Body of pancreas (tissue), 4 donors: ENCODE measurements at places on chromosomes 3 and 15.

DNA sequence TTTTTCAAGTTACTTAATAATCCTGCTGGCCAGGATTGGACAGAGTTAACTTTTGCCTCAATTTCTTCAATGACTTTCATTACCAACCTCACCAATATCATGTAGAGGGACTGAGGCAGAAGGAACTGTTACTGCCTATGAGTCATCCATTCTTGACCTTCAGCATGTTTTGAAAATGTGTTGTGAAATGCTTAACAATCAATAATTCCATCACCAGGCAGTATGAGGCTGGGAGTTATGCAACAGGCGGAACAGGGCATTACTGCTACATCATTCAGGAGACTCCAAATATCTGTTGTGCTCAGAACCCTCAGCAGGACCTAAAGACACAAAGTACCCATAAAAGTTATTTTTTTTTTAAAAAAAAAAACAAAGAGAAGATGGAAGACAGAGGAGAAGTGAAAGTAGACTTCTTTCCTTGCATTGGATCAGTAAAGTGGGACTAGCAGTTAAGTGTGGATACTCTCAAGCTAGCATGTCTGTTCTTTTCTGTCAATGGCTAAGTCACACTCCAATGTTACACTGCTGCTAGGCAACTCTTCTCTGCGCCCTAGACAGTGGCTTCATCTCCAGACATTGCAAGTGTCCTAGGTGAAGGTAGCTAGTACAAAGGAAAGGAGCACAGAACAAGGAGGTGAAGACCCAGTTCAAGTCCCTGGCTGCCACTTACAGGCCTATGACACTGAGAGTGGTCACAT lies 184.9 kb upstream of the LPP start:
- no peaks in the 10 kb centered on the region for H3K36me3 ChIP-seq
- H3K4me3 ChIP-seq: no peak overlapping the region
- H3K27ac ChIP-seq: no peak overlapping the region
- peaks cover 20% of the 10 kb centered on the region for H3K4me1 ChIP-seq
- peak; percentile 81 for DNase-seq

- H3K4me1 ChIP-seq: peaks cover 21% of the 10 kb centered on the region
- H3K4me3 ChIP-seq: peak overlapping the region; percentile 35
- no peaks in the 10 kb centered on the region for H3K27me3 ChIP-seq
- no peaks in the 10 kb centered on the region for H3K36me3 ChIP-seq
Observed at GRCh38 chr15:101008158-101009139, 89.3 kb downstream of the LRRK1 start.

DNA sequence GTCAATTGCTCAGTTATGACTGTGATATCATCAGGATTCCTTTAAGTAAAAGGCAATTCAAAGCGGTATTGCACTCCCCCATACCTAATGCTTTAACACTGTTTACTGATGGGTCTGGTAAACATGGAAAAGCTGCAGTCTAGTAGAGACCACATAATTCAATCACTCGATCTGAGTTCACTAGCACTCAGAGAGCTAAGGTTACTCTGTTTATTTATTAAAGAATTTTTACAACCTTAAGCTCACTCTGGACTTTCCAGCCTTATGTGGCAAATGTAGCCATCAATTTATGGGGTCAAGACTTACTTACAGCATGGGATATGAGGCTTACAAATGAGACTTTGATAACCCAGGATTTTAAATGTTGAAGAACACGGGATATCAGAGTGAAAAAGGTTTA lies 18.4 kb upstream of the CCR2 start:
- H3K4me1 ChIP-seq: no peaks in the 10 kb centered on the region
- H3K36me3 ChIP-seq: no peaks in the 10 kb centered on the region
- H3K27me3 ChIP-seq: no peaks in the 10 kb centered on the region
- H3K4me3 ChIP-seq: no peak overlapping the region
- no peak overlapping the region for H3K27ac ChIP-seq

DNA sequence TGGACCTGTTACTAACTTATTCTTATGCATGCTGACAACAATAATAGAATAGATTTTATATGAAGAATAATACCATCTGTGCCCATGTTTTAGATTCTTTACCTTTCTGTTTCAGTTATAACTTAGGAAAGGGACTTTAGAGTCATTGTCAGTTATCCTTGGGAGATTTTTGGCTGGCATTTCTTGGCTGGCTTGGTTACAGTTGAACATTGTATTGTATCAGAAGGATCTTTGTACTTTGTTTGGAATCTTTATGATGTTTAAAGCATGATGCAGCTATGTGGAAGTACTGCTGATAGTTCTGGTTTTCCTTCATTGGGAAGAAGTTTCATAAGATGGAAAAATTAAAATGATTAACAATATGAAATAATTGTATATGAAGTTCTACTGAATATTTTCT lies 19.9 kb downstream of the ABHD5 start:
- H3K36me3 ChIP-seq: no peaks in the 10 kb centered on the region
- peaks cover 11% of the 10 kb centered on the region for H3K4me1 ChIP-seq
- no peak overlapping the region for H3K4me3 ChIP-seq
- no peak overlapping the region for H3K27ac ChIP-seq
- DNase-seq: no peak

DNA sequence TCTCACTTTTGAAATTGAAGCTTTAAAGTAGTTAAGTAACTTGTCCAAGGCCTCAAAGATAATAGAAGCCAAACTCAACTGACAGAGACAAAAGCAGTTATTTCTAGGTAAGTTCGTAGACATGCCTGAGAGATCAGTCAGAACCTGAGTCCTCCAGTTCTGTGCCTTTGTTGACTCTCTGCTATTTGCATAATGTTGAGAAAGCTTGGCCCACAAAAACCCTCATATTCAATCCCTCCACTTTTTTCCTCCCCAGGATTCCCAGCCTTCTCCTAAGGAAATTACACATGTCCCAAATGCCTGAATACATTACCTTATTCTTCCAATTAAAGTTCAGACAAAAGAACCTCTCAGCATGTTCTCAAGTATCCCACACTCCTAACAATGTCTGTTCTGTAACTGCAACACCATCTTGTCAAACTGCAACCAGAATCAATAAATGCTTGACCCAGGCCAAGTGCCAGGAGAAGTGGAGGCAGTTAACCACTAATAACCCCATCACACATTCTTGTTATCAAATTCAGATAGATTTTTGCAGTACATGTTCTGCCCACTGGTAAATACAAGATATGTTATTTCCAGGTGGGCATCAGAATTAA lies 217.8 kb downstream of the LRRC3B start:
- no peaks in the 10 kb centered on the region for H3K36me3 ChIP-seq
- H3K27me3 ChIP-seq: no peaks in the 10 kb centered on the region
- H3K4me3 ChIP-seq: no peak overlapping the region
- H3K4me1 ChIP-seq: no peaks in the 10 kb centered on the region

DNA sequence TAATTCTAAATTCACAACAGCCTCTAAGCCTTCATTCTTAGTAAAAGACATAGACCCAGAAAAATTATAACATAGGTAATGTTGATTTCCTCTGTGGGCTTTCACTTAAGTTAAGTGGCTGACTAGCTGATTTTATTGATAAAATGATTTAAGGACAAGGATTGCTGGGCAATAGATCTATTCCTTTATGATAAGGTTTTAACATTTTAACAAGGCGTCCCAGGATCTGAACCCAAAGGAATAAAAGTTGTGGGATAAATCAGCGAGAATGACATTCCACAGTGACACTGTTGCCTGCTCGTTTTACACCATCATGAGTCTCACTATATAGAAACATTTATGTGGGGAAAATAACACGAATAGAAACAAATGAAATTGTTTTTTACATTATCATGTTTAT lies 1151.0 kb downstream of the ZPLD1 start:
- DNase-seq: no peak
- no peak overlapping the region for H3K4me3 ChIP-seq
- no peaks in the 10 kb centered on the region for H3K27me3 ChIP-seq
- no peaks in the 10 kb centered on the region for H3K4me1 ChIP-seq

GRCh38 chr15:88649286-88649733 lies 10.5 kb downstream of the ISG20 start:
- no peak overlapping the region for H3K27ac ChIP-seq
- no peaks in the 10 kb centered on the region for H3K27me3 ChIP-seq
- peaks cover 38% of the 10 kb centered on the region for H3K4me1 ChIP-seq
- no peaks in the 10 kb centered on the region for H3K36me3 ChIP-seq
- no peak overlapping the region for H3K4me3 ChIP-seq
